ENCODE measurements at places on chromosomes 2 and 18.

DNA sequence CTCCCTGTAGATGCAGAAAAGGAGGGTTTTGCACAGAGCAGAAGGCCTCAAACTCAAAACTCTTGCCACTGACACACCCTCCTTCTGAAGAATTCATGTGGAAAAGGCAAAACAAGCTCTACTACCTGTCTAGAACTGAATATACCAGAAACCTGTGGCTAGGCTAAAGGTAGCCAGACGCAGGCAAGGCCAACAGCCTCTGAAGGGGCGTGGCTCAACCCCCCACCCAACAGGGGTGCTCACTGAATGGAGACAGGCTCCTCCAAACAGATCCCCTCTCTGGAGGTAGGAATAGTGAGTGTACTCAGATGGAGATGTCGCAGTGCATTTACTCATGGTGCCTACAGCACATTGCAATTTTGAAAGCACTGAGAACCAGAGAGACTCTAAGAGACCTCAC is 3.0 kb upstream of the STK17B start:
- DNase-seq: no peak

- no peak for DNase-seq
Measured at GRCh38 chr2:16240402-16240801, 300.1 kb downstream of the MYCN start.

GRCh38 chr18:10461989-10462388 is 7.6 kb downstream of the APCDD1 start:
- no peak for DNase-seq

- DNase-seq: no peak
Measured at GRCh38 chr18:3952031-3952430, 502.1 kb downstream of the TGIF1 start.

GRCh38 chr2:68237976-68238580 is 14.3 kb downstream of the PPP3R1 start:
- DNase-seq: no peak

GRCh38 chr2:9092383-9093282 is 89.1 kb upstream of the MBOAT2 start:
- DNase-seq: no peak

DNA sequence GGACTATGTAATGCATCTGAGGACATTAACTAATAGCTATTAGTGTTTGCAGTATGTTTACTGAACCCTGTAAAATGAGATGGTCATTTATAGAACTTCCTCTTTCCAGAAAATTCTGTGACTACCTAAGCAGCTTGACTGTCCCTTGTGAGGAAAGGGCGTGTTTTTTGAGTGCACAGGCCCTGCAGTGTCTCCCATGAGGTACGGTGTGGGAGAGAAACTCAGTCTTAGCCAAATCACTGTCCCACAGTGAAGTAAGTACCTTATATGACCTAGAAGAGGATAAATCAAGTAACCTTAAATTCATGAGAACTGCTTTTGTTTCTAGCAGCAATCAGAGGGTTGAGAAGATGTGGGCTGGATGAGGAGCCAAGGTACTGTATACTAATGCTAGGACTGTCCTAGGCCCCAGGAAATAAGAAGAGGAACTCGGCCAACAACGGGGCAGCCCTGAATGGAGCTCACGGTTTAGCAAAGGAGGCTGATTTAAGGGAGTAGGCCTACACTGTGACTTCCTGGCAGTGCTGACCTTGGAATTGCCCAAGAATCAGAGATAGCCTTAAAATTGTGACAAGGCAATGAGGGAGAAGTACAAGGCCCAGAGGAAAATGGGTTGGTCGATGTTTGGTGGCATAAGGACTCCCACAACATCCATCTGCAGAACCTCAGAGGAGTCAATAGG is 103.5 kb upstream of the CTAGE1 start:
- no peak for DNase-seq

DNA sequence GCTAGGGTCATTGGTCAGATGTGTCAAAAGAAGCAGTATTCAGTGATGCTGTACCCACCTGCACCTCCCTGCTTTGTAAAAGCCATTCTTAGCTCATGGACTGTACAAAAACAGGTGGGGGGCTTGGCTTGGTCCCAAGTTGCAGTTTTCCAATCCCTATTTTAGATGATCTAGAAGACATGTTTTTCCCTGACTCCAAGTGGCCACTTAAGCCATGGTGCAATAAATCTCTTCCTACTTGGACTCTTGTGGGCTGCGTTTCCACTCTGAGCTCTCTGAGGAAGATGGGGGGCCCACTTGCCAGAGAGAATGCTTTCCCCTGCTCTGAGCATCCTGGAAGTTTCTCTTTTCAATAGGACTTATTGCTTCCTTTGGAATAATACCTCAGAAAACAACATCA is 57.0 kb upstream of the SPP2 start:
- no peak for DNase-seq
